Progenitor cell of endocrine pancreas (in vitro differentiated cells): ENCODE measurements at places on chromosomes 6 and 20.

DNA sequence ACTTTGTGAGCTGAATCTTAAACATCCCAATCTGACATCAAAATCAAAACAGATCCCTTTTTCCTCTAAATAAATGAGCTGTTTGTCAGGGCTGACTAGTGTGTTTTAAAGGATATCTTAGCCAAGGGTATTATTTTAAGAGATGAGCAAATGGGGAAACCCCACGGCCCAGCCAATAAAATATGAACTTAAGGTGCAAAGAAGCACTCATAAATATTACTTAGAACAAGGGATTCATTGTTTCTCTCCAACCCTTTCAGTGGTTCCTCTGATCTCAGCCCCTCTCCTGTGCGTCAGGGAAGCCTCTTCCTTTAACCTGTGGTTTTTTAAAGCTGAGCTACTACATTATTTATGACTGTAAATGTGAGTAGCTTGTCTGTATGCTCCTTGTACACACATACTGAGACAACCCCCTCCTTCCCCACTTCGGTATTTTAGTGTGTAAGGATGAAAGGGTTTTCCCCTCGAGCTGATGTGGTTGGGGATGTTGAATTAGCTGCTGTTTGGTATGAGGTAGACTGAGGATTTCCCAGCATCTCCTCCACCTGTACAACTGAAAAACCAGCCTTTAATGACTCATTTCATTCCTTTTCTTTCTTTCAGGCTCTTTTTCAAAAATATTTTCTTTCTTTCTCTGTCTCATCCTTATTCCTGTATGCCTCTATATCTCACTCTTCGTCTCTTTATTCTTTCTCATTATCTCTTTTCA lies 6.5 kb downstream of the BMP5 start:
- DNase-seq, result no peak

GRCh38 chr20:22098511-22098910 lies 393.0 kb downstream of the PAX1 start:
- no peak for DNase-seq

DNA sequence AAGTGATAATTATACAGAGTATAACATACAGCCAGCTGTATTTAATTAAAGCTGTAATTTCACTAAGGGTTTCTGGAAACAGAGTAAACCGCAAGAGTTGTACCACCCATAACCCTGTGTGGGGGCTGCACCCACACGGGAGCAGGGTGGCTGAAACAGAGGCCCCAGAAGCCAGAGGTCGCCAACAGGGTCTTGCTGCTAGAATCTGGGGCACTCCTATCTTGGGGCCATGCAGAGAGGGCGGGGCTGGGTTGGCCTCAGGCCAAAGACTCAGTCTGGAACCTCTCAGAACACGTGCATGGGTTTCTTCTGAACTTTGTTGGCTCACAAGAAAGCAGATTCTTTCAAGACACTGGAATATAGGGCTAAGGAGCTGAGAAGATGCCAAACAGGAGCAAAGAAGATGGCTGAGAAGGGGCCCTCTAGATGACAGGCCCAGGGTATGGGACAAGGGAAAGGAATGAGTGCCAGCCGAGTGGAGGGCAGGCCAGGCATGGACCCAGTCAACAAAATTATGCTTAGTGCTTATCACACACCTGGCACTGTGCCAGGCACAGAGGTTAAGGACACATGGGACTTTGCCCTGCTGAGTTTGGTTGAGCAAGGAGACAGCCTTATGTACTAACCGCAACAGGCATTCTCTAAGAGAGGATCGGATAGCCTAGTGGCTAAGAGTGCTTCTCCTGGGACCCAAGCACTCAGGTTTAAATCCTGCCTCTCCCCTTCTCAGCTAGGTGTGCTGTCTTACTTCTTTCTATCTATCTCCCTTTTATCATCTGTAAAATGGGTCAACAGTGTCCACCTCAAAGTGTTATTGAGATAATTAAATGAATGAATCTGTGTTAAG lies 96.6 kb upstream of the FOXP4 start:
- DNase-seq, result no peak

GRCh38 chr6:73640179-73640750 lies 13.5 kb downstream of the SLC17A5 start:
- DNase-seq, result no peak

- DNase-seq, result no peak
Measured at GRCh38 chr20:53001498-53002301, 29.5 kb downstream of the TSHZ2 start.
